ENCODE measurements at places on chromosomes 7 and 10.

GRCh38 chr10:48536916-48537890 is 67.7 kb downstream of the ARHGAP22 start:
- no peak for DNase-seq

DNA sequence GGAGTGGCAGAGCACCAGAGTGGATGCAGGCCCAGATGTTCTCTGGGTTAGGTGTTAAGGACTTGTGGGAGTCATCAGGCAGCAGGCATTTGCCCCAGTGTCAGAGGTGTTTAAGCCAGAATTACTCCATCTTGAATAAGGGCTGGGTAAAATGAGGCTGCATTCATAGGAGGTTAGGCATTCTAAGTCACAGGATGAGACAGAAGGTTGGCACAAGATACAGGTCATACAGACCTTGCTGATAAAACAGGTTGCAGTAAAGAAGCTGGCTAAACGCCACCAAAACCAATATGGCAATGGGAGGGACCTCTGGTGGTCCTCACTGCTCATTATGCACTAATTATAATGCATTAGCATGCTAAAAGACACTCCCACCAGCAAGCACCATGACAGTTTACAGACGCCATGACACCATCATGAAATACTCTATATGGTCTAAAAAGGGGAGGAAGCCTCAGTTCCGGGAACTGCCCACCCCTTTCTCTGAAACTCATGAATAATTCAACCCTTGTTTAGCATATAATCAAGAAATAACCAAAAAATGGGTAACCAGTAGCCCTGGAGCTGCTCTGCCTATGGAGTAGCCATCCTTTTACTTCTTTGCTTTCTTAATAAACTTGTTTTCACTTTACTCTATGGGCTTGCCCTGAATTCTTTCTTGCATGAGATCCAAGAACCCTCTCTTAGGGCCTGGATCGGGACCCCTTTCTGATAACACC is 882 bp upstream of the LRRC61 start:
- peak; percentile 39 for DNase-seq

GRCh38 chr10:44963772-44964633 is 4.4 kb downstream of the RASSF4 start:
- DNase-seq, result no peak

GRCh38 chr7:24899161-24899560 is 80.8 kb downstream of the OSBPL3 start:
- DNase-seq, result no peak

DNA sequence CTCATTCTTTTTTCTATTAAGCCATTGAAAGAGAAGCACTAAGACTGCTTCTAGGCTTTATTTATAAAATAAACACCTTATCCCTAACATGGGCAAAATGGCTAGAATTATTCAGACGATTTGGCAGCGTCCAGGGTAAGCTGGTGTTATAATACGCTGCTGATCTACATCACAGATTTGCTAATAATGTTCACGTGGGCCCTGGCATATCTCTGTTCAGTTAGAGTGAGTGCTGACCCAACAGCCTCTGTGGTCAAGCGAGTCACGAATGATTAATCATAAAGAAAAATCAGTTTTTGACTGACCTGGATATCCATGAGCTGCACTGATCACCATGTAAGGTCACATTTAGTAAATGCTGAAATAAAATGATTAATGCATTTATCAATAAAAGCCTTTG is 28.4 kb upstream of the CBLL1 start:
- no peak for DNase-seq

GRCh38 chr10:89646889-89647657 is 2.0 kb upstream of the PANK1 start:
- DNase-seq, result no peak

DNA sequence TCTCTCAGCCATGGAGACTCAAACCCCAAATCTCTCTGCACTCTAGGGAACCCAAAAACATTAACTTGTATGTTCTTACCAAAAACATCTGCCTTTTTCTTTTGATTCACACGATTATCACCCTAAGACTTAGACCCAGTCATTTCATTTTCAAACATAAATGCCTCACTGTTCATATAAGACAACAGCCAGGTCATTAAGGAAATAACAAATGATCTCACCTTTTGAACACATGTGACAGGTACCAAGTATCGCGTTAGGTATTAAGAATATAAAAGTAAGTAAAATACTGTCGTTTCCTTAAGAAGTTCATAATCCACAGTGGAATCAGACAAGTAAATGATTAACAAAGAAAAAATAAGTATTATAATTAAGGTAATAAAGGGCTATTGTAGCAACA is 8.8 kb downstream of the TM9SF3 start:
- DNase-seq, result no peak

- no peak for DNase-seq
Measured at GRCh38 chr7:130986261-130986690, 252.3 kb upstream of the KLF14 start.

DNA sequence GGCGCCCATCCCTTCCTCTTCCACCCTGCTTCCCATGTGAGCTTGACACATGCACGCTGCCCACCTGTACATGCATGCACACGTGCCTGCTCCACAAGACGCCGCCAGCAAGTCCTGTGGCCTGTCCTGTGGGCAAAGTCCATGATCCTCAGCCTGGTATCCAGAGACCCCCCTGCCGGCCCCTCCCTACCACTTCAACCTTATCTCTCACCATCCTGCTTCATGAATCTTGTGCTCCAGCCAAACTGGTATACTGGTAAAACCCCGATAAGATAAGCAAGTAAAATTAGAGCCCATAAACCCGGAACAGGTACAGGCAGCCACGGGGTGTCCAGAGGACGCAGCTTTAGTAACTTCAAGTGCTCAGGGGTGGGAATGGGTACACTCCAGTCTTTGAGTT is 11.8 kb upstream of the TBXAS1 start:
- no peak for DNase-seq

DNA sequence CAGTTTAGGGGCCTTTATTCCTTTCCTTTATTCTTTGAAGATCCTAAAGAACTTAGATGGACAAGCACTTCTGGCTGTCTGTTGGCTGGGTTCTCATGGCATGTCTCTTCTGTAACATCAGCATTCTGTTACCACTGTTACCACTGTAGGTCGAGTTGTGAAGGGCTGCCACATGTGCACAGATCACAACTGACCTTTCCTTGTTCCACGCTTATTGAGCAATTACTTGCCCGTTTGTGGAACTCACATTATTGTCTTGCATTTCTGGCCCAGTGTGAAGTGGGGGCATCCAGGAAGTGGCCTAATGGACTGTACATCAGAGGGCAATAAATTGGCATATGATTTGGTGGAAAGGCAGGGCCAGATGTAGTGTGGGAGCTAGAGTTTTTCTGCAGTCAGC is 23.7 kb downstream of the GBF1 start:
- no peak for DNase-seq

DNA sequence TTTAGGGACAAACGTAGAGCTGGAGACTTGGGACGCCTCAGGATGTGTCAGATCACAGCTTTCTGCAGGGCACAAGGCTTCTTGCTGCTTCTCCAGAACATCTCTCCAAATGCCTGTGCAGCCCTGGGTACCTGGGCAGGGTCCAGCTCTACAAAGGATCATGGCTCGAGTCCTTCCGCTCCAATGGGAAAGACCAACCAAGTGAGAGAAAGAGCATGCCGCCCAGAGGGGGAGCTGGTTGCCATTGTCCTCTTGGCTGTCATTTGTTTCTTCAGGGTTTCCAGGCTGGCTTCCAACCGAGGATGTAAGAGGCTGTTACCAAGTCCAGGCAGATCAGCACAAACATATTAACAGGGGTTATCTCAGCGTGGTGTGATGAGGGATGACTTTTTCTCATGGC is 5.6 kb upstream of the LEP start:
- DNase-seq, result no peak

GRCh38 chr7:75953431-75953830 is 38.5 kb downstream of the POR start:
- DNase-seq, result no peak

DNA sequence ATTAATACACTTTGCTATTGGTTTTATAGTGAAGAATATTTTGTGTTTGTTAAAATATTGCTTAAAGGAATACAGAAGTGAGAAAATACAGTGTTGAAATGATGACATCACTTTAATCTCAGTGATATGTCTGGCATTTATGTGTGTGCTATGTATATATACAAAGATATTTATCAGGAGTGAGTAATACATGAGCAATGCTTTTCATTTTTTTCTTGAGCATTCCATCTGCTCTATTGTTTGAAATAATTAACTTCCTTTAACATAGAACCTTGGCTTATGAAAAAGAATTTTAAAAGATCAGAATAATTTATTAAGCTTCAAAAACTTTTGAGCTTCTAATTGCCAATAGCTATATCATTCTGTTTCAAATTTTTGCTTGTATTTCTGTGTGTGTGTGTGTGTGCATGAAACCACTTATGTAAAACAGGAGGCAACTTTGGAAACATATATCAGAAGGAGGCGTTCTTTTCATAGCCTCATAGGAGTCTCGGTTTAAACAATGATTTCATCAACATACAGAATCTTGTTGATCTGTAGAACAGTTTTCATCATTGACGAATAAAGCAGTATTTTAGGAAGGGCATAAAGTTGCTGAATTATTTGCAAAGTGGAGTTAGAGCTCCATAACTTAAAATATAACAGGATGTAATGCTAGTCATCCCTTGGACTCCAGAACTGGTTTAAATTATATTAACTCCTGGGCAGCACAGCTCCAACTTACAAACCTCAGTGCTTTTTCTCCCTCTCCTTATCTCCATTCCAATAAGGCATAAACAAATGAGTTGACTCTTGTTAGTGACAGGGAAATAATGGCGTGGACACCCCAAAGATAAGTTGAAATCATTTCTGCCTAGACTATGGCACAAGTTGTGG is 228.4 kb upstream of the DGKB start:
- no peak for DNase-seq

DNA sequence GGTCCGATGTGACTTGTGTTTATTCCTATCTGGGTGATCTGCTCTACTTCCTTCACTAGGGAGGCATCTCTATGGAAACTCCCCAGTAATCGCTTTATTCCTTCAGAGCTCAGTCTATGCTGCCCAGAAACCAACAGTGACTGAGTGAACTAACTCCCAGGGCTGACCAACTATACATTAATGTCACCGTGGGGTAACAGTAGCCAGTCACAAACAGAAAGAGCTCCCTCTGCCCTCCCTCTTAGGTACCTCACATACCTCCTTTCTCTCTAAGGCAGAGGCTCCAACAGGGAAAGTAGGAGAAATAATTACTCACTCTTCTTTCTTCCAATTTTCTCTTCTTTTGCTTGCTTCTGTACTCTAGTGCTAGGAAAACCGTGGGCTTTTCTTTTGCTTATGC is 855.0 kb downstream of the REEP3 start:
- no peak for DNase-seq

- DNase-seq, result no peak
Measured at GRCh38 chr10:6721480-6721879, 141.4 kb upstream of the PRKCQ start.

- no peak for DNase-seq
Measured at GRCh38 chr7:129188372-129188891, at the start of gene SMO. SMO (plus strand) TSS chr7:129188633; CDS start chr7:129189152, 519 bp downstream.

DNA sequence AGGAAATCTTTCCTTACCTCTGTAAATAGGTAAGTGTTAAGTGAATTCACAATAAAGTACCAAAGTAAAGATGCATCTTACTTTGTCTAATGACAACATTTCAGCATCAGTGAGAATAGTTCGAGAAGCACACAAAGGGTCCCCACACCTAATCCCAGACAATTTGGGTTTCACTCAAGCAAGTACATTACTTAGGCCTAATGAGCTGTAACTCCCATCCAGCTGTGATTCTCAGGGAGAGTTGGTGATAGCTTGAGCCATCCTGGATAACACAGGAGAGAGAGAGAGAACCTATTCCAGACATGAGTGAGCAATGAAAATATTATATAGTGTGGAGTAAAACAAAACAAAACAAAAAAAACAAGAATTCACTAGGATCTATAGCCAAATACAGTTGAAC is 149.1 kb upstream of the NRG3 start:
- DNase-seq, result no peak

GRCh38 chr10:64275001-64275400 is 753.8 kb downstream of the REEP3 start:
- no peak for DNase-seq

DNA sequence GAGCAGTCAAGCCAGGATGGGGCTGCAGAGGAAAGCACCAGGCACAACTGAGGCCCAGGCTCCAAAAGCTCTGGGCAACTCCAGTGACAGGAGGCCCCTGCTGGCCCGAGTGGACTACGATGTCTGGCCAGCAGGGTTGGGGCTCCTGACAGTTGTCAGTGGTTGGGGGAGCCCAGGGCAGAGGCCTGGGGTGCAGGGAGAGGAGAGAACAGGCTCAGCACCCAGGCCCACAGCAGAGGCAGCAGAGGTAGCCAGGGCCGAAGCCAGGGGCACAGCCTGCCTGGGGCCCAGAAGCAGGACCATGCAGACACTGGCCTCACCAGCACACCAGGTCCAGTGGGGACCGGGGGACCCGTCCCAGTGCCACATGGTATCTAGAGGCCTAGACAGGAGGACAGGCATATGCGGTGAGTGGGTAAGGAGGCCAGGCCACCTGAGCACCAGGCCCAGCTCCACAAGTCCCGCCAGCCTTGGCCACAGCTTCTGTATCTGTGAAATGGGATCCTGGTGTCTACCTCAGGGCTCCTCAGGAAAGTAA is 46.0 kb upstream of the LRRC18 start:
- DNase-seq, result no peak

DNA sequence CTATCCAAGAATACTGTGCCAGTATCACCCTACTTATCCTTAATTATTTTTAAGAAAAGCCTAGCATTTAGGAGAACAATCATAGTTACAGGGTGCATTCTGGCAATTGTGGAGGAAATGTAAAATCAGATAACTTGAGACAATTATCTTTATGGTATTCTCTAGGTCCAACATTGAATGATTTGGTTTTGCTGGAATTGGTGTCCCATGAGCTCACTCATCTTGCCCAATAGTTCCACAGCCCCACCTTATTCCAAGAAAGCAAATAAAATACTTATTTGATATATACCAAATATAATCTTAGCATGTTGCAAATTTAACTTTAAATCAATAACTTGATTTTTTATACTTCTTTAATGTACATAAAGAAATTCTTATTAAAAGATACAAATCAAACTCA is 65.3 kb downstream of the DGKB start:
- DNase-seq, result no peak

GRCh38 chr10:451021-451471 is 238.4 kb downstream of the DIP2C start:
- DNase-seq, result peak; percentile 30

- DNase-seq, result no peak
Measured at GRCh38 chr10:19968745-19969144, 152.5 kb downstream of the PLXDC2 start.

GRCh38 chr7:78007231-78007630 is 208.7 kb downstream of the PHTF2 start:
- DNase-seq, result no peak

DNA sequence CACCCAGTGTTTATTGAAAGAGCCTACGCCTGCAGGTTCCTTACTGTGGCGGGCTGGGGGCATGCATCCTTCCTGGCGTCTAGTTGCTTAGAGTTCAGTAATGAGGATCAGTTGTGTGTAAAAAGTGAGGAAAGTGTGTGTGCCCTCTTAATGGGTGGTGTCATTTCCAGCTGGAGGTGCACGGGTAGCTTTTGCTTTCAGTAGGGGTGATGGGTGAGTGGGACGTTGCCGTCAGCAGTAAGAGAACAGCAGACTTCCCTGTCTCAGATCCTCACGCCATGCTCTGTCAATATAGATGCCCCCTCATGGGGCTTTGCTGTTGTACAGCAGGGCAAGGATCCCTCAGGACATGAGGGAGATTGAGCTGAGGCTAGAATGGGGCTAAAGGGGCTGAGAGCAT is 352.6 kb upstream of the GALNT17 start:
- no peak for DNase-seq

Data from activated T-cell treated with anti-CD3 and anti-CD28 coated beads for 24 hours (primary cell).